ENCODE measurements at places on chromosomes 7 and 10.

DNA sequence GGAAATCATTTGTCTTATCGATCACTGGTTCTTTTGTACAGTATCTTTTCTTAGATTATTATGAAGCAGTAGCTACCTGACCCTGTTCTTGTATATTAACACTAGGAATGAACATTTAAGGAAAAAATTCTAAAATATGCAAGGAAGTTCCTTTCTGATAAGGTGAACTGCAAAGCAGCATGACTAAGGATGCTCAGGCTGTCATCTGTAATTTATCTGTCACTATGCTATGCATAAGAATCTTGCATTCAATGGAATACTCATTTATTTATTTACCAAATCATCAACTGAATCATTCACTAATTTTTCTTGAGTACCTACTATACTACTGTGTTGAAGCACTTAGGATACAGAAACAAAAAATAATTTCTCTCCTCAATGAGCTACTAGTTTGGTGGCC is 5.8 kb downstream of the GSDME start:
- no peak for DNase-seq

DNA sequence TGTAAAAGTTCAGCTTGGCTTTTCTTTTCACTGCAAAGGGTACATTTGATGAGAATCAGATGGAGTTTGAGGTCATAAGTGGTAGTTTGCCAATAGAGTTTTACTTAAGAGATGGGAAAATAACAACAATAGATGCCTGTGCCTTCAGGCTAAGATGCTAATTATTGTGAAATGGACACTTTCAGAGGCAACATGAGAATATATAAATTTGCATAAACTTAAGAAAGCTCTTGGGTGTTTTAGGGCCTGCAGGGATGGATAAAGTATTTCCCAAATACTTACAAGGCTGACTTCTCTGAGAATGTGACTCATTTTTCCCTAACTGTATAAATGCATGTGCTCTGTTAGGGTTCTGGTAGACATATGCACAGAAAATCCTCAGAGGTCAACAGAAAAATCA is 200.3 kb upstream of the SVIL start:
- DNase-seq: no peak

DNA sequence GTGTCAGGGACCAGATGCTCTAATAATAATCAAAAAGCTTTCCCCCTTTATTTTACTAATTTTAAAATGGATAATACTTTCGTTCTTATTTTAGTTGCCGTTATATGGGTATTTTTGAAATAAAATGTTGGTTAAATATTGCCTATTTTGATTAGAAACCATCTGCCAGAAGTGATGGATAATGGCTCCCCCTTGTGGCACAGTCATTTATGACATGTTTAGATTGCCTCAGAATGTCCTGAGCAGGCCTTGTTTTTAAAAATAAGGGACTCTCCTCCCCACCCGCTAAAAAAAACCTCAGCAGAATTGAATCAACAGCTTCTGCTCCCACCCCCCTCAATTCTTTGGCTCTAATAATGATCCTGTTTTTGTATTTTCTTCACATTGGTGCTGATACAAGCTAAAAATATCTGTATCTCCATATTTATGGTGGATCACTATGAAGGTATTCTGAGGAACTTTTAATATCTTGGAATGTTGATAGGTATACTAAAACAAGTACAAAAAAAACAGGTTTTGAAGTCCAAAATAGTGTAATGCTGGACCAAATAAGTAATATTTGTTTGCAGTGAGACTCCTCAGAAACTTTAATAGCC is 38.8 kb downstream of the TMEM60 start:
- DNase-seq: peak; percentile 85

- peak; percentile 16 for DNase-seq
These were observed 14.9 kb upstream of the SP4 start for GRCh38 chr7:21412957-21413356.

- DNase-seq: no peak
These were observed 48.3 kb upstream of the PITRM1 start for GRCh38 chr10:3220853-3221252.

GRCh38 chr7:22234227-22234626 is 122.7 kb downstream of the RAPGEF5 start:
- no peak for DNase-seq

GRCh38 chr7:14233076-14233867 is 243.8 kb upstream of the ETV1 start:
- no peak for DNase-seq

DNA sequence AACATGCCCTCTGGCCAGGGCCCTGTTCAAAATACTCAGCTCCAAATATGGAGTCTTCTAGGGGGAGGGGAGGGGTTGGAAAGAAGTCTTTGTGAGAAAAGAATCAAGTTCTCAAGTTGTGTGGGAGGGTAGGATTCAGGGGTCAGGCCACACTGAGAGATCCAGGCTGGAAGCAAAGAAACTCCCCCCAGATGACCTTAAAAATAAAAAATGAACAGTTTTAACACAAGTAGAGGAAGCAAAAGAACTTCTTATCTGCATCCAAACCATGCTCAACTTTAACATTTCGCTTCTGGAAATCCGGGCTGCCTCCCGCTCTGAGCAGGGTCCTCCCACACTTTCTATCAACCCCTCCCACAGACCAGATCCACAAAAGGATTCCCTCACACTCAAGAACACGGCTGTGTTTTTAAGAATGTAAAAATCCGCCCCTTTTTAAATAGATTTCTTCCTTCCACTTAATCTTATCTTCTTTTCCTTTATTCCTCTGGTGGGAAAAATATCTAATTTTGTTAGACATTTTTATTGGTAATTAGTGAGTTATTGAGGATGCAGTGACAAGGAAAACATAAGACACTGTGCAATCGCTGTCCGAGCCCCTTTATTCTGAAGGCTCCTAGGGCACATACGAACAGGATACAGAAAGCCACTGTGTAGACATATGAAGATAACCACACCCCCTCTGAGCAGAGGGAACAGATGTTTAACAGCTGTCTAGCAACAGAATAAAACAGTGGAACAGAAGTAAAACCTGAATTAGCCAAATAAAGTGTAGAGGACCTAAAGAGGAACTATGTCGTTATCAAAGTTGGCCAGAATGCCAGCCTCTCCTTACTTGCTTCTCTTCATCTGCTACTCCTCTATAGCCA is 43.8 kb downstream of the CYTH3 start:
- DNase-seq: peak; percentile 73

DNA sequence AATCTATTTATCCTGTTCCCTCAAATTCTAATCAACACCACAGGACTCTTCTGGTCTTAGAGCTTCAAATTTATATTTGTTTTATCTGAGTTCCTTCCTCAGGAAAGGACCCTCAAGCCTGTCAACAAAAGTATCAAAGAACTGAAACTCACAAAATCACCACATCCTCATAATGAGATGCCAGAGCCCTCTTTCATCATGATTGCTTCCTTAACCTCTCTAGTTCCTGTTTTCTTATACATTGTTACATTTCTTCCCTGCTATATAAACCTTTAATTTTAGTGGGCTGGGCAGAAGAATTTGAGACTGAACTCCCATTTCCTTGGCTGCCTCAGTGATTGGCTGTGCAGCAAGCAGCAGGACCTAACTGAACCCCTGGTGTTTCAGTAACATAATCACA is 189.7 kb downstream of the ZNF248 start:
- DNase-seq: no peak

GRCh38 chr7:135330088-135330487 is 96.5 kb downstream of the STRA8 start:
- no peak for DNase-seq
